ENCODE measurements at places on chromosomes 12 and 14.

- DNase-seq, result peak; percentile 56
These were observed 90.1 kb downstream of the SLC6A15 start for GRCh38 chr12:84822525-84822924.

- no peak for DNase-seq
These were observed 321.5 kb downstream of the TMEM117 start for GRCh38 chr12:44157359-44157758.

DNA sequence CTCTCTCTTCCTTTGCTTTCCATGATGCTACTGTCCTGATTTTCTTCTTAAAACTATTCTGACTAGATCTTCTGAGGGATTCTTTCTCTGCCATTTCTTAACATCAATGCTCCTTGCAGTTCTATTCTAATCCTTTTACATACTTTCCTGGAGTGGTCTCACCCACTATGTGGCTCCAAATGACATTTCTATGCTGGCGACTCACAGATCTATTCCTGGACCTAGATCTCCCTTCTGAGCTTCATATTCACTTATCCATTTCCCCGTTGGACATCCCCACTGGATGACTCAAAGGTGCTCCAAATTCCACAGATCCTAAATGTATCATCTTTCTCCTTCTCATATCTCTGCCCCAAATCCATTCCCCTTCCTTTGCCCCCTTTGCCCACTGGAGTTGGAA lies 4.1 kb downstream of the TEP1 start:
- DNase-seq, result no peak

GRCh38 chr14:101960225-101960624 lies 4.1 kb upstream of the DYNC1H1 start:
- DNase-seq, result peak; percentile 62

DNA sequence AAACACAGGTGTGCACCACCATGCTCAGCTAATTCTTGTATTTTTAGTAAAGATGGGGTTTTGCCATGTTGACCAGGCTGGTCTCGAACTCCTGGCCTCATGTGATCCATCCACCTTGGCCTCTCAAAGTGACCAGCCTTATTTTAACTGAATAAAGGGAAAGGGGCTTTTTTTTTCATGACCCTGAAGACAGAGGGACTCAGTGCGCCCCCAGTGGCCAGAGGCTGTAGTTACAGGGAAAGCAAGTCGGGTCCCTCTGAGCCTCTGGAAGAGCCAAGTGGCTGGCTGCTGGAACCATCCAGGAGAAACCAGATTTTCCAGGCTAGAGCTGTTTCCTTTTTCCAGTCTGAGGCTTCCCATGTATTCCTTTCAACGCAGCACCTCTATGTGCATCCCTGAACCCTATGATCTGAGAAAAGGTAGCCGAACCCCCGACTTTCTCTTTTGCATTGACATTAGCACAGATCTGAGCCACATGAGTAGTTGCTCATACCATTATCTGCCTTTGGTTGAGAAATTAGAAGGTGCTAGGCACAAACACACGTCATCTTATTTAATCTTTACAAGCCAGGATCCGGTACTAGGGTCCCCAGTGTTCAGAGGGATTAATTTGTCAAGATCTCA lies 342.7 kb downstream of the CACNA1C start:
- DNase-seq, result peak; percentile 67

GRCh38 chr14:76946753-76947077 lies 81.8 kb downstream of the IRF2BPL start:
- DNase-seq, result no peak

DNA sequence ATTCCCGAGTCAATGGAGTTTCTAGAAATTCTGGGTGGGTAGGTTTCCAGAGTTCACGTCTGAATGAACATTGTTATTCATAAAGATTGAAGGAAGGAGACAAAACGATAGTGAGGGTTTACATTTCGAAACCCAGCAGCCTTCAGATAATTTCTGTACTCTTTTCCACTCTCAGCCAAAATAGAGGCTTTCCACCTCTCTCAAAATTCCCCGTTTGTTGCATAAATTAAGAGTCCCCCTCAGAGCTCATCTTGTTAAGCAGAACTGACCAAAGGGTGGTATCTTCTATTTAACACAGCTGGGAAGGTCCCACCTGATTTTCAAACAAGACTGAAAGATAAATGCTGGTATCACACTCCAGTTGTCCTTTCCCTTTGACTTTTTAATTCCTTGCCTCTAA lies 21.5 kb upstream of the YARS2 start:
- DNase-seq, result no peak

DNA sequence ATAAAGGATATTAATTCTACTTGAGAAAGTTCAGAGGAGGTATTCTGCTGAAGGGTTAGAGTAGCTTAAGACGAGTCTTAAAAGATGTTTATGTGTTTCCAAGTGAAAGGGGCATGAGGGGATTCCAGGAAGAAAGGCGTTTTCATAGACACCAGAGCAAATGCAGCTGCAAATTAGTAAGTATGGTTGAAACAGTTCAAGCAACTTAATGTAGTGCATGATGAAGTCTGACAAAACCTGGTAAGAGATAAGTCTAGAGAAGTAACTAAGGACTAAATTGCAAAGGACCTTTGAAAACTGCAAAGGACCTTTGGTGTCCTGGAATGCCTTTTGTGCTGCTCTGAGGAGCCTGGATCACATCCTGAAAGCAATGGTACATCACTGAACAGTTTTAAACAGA lies 11.5 kb downstream of the LUM start:
- DNase-seq, result no peak

All from SJCRH30 (cell line).